EH (cell line): ENCODE measurements at places on chromosomes 2 and 18.
A peak's percentile ranks its signal among the peaks of the same experiment; 100 is the strongest.

DNA sequence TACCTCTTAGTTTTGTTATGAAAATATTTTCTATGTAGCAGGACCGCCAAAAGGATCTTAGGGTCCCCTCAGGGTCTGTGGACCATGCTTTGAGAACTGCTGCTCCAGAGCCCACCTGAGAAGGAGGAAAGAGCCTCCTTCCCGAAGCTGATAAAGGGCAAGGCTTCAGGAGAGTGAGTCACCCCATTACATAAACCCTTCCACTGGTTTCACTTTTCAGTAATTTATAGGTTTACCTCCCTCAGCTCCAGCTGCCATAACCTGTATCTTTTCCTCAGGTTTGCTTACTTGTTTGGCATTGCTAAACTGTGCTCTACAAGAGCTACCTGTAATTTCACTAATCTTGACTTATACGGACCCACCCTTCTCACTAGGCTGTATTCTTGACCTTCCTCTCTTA, 6.6 kb downstream of the TTLL4 start:
- DNase-seq, result peak; percentile 26

GRCh38 chr2:47173986-47174732, 19.1 kb upstream of the STPG4 start:
- peak; percentile 48 for DNase-seq

- no peak for DNase-seq
Measured at GRCh38 chr2:68448671-68449653, 18.1 kb downstream of the FBXO48 start.

DNA sequence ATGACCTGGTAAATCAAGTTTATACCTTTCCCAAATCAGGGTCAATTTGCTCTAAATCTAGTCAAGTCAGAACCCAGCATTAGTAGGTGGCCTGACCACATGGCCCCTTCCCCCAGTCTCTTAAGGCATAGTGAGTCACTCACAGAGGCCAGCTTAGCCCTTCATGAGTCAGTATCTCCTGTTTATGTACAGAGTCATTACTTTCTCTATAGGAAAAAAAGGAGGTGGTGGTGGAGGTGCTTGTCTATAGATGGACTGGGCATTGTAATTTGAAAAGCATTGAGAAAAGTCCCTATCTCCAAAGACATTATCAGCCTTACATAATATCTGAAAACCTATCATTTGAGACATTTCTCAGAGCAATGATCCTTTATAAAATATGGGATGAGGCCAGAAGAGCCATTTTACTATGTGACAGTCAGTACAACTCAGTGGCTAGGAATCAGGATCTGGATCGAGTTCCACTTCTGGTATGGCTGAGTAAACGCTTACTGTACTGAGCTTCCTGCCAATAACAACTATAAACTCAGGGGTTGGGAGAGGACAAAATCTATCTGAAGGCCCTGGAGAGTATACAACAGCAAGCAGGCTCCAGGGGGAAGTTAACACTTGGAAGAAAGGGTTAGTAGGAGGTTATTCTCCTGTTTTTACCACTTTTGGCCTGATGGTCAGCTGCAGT, 22.5 kb upstream of the SIGLEC15 start:
- peak; percentile 98 for DNase-seq

DNA sequence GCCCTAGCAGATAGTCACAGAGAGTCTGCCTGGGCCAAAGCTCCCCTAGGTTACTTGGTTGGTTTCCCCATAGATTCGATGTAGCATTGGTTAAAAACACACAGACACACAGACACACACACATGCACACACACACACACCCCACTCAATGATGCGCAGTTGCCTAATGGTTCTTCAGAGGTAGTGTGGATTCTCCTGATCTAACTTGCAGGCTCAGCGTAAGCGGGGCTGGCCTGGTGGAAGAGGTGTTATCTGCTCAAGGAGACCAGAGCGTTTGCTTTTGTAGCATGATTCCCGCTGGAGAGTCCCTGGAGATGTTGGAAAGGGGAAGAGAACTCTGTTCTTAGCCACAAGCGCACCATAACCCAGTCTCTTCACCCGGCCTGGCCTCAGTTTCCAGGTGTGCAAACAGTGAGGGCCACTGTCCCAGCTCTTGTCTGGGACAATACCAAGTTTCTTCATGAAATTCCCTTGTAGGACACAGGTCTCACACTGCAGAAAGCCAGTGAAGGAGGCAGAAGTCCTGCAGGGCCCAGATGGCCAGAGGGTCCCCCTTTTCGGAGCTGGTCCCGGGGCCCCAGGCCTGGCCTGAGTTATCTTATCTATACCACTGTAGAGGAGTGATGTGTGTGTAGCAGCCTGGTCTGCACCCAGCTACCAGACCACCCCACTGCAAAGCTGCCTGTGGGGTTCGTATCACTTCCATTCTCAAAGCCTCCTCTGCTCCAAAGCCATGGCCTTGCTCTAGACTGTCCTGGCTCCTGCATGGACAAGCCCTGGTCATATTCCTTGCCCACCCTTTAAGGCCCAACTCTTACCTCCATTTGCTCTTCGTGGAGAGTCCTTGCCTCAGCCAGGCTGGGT, 3.7 kb downstream of the ACKR3 start:
- no peak for DNase-seq

DNA sequence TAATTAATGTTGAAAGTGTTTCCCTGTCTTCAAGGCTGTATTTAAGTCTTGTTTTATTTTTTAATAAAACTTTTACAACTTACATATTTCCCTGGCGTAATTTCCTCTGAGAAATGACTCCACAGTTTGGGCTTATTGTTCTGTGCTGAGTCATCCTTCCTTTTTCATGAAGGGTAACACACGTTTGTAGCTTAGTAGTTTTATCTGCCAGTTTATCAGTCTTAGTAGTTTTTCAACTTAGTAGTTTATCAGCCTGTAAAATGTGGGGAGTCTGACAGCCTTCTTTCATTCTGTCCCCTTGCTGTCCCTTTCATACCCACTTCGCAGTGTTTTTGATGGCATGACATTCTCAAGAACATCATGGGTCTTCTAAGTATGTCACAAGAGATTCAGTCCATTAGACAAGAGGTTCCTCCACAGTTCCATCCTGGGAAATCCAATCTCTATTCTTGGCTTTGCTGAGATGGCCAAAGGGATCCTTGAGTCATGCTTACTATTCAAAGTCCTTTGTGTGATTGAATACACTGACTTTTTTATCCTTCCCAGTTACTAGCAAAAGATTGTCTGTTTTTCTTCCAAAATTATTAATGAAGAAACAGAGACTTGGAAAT, 60.0 kb upstream of the SGPP2 start:
- DNase-seq, result peak; percentile 23

- no peak for DNase-seq
Measured at GRCh38 chr2:10252224-10252623, 50.5 kb upstream of the HPCAL1 start.

GRCh38 chr18:5503740-5504139, 40.1 kb downstream of the EPB41L3 start:
- DNase-seq, result no peak

GRCh38 chr18:74617486-74617885, 19.8 kb downstream of the ZNF407 start:
- DNase-seq, result no peak

- DNase-seq, result no peak
Measured at GRCh38 chr2:24894750-24895149, 25.3 kb downstream of the ADCY3 start.

DNA sequence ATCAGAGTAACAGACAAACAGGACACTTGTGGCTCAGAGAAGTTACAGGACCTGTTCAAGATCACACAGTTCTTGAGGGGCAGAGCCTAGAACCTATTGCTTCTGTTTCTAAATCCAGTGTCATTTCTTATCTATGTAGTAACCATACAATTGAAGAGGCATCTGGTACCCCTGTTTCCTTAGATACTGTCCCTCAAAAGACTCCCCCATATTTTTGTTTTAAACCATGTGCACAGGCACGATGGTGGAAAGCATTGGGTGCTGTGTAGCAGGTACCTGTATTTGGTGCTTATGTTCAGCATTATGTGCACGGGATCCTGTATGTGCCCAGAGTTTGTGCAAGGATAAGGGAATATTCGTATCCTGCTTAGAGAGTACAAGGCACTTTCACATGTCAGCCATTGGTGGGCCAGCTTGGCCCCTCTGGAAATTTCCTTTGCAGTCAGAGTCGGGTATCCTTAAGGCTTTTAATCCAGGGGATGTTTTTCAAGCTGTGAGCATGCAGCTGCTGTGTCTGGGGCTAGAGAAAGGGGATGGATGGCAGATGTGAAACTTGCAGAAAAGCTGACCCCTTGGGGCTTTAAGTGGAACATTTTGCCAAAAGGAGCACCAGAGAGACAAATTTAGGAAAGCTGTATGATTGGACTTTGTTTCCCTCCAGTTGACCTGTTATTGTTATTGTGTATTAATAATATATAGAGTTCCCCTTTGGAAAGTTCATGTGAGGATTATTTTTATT, 2.1 kb downstream of the LBH start:
- DNase-seq, result no peak

DNA sequence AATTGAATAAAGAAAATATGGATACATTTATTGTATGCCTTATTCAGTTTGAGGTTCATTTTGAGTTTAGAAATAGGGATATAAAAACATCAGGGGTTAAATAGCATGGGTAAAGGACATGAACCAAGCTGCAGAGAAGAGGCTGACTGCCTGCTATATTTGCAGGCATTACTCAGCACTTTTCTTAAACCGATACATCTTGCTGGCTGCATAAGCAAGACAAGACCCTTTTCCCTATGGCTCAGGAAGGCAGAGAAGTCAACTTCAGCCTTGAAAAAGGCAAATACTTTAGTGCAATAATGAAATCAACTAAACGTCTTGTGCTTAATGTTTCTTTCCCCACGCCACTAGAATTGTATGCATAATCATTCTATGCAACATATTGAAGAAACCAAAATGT, 36.4 kb downstream of the SCN1A start:
- no peak for DNase-seq

GRCh38 chr2:40394597-40394996, 57.3 kb downstream of the SLC8A1 start:
- peak; percentile 32 for DNase-seq

GRCh38 chr2:136139631-136140030, 21.7 kb upstream of the CXCR4 start:
- no peak for DNase-seq

DNA sequence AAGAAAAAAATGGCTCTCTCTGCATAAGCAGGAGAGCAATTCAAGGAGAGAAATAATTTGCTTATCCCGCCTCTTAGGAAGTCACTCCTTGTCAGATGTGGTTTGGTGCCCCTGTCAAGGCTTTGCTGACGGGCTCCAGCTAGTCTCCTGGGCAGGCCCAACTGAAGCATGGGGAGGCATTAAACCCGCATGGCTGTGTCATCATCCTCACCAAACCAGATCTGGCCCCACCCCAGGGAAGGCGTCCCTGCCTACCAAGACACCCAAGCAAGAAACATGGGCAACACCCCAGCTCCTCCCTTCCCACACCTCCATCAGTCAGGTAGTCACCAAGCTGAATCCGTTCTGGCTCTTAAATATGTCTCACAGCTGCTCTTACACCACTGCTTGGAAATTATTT, 108.0 kb downstream of the SGPP2 start:
- DNase-seq, result no peak

DNA sequence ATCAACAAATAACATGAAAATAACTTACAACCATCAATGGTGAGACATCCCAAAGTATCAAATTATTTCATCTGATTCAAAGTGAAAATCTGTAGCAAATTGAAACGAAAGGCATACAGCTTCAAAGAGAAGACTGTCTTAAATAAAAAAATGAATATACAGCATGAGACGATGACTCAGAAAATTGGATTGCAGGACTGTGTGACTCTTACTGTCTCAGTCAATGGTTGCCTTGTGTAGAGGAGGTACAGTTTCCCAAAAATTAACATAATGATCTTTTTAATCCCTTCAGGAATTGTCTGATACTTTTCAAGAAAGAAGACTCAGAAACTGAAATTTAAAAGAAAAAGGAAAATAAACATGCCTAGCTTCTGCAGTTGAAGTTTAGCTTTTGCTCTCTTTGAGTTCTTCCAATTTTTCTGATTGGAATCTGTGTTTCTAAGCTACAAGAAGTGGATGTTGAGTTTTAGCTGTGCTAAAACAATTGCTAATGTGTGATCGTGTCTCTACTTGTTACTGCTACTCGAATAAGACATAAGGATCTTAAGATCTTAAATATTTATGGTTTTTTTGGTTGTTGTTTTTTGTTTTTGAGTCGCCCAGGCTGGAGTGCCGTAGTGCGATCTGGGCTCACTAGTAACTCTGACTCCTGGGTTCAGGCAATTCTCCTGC, 41.1 kb upstream of the EPB41L3 start:
- DNase-seq, result peak; percentile 33
